ENCODE measurements at places on chromosomes 3 and 15.

GRCh38 chr3:30123755-30124154 is 482.6 kb upstream of the TGFBR2 start:
- no peak for DNase-seq

GRCh38 chr3:63661242-63661641 is 8.8 kb downstream of the SNTN start:
- no peak for DNase-seq

- DNase-seq, result no peak
These were observed 15.8 kb downstream of the ARIH2 start for GRCh38 chr3:48934333-48934991.

DNA sequence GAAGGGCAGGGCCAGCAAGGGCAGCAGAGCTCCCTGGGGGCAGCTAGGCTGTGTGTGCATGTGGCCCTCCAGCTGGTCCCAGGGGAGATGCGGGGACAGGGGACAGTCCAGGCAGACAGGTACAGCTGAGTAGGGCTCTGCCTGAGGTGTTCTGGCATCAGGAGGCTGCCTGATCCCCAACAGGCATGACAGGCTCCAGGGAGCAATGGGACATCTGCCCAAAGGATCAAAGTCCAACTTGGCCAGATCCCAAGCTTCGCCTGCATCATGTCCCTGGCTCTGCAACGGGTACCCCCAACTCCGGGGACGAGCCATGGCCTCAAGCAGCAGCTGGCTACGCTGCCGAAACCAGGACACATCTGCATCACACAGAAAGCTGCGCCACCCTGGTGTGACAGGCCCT is 21.8 kb downstream of the ATRIP start:
- no peak for DNase-seq

- DNase-seq, result no peak
These were observed 564 bp upstream of the GRM7 start for GRCh38 chr3:6860149-6860953.

- no peak for DNase-seq
These were observed 369 bp upstream of the U2SURP start for GRCh38 chr3:143001034-143001368.

GRCh38 chr3:136516095-136516494 is 236.1 kb downstream of the STAG1 start:
- no peak for DNase-seq

GRCh38 chr3:177525987-177526712 is 328.9 kb upstream of the TBL1XR1 start:
- DNase-seq, result no peak

GRCh38 chr15:27843146-27843545 is 256.0 kb downstream of the OCA2 start:
- no peak for DNase-seq

- DNase-seq, result no peak
These were observed 187.0 kb upstream of the MLF1 start for GRCh38 chr3:158384019-158384418.

GRCh38 chr3:39325236-39325635 is 4.3 kb upstream of the CCR8 start:
- DNase-seq, result no peak

- no peak for DNase-seq
These were observed 26.3 kb upstream of the ZNF148 start for GRCh38 chr3:125401402-125401801.

DNA sequence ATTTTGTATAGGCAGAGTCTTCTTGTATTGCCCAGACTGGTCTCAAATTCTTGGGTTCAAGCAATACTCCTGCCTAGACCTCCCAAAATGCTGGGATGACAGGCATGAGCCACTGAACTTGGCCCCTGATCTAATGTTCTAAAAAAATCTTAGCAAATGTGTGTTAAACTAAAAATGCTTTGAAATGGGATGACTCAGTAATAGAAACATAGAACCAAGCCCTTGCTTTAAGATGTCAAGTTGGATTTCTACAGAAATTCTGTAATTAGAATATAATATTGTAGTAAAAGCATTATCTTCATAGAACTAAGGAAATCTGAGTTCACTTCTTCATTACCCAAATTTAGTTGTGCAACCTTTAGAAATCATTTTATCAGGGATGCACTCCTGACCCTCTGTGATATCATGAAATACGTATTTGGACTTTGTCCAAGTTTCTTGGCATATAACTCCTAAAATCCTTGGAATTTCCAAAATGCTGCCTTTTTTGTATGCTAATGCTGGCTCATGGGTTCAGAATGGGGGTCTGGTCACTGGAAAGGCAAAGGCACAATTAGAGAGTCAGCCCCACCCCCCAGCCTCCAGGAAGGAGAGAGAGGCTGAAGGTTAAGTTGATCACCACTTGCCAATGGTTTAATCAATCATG is 217.3 kb downstream of the TP63 start:
- DNase-seq, result no peak

Data from osteocyte (in vitro differentiated cells).